ENCODE measurements at places on chromosomes 3 and 15. TPM values are rescaled to one million over a fixed set of nuclear protein-coding genes. Genes with fewer than 3 reads are reported as not detected.
A peak's percentile ranks its signal among the peaks of the same experiment; 100 is the strongest.

The CACNA2D3 gene
- 0.17 TPM for total RNA-seq

The SHC4 gene
- total RNA-seq = 4.2 TPM

The BHLHE40 gene
- 174 TPM for total RNA-seq

The CELSR3 gene
- 5.2 TPM for total RNA-seq

The MINAR1 gene
- 0.75 TPM for total RNA-seq

The NEK11 gene
- 7.6 TPM for total RNA-seq

The OGG1 gene
- 23.9 TPM for total RNA-seq

DNA sequence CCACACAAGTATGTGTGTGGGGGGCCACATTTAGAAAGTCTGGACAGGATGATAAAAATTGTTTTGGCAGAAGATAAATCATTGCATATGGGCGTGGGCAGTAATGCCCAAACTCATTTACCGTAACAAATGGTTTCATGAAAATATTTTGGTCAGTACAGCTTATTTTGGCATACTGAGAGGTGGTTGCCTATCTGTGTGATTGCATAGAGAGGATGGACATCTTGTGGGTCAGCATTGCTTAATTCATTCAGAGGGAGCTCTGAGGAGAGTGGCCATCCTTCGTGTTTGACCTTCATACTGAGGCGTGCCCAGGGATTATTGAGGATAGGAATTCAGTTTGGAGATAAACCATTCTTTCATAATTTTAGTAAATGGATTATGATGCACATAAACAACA is 162.5 kb downstream of the GAP43 start:
- no peak for DNase-seq

- DNase-seq = no peak
Observed at GRCh38 chr3:111785034-111785433, 74.0 kb upstream of the PHLDB2 start.

- DNase-seq = no peak
Observed at GRCh38 chr15:100788418-100789105, 91.1 kb upstream of the ALDH1A3 start.

- DNase-seq = no peak
Observed at GRCh38 chr3:11300970-11301369, 28.8 kb downstream of the ATG7 start.

DNA sequence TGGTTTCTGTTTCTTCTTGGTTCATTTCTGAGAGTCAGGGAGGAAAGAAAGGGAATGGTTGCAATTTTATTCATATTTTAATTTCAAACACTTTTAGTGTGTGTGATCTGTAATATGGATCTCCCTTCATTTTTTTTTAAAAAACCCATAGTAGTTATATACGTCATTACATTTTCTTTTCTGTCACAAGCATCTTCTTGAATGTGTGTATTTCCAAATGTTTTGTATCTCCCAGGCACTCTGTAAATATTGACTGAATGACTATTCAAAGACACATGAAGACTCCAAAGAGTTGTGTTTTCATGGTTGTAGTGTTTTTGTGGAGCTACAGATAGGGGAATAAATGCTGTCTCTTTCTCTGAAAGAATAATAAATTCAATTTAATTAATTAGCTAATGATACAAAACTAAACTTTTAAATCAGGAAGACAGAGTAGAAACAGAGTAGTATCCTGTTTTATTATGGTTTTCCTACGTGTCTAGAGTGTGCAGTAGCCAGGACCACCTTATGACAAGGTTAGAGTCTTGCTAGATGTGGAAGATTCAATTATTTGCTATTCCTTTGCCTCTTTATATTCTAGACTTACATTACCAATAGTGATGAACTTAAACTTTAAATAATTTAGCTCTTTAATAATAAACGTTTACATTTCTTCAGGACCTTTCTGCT is 35.5 kb downstream of the NECTIN3 start:
- no peak for DNase-seq

- no peak for DNase-seq
Observed at GRCh38 chr15:87031540-87032230, 952.0 kb downstream of the AGBL1 start.

GRCh38 chr3:52248816-52249547 is 3.4 kb downstream of the PPM1M start:
- no peak for DNase-seq

DNA sequence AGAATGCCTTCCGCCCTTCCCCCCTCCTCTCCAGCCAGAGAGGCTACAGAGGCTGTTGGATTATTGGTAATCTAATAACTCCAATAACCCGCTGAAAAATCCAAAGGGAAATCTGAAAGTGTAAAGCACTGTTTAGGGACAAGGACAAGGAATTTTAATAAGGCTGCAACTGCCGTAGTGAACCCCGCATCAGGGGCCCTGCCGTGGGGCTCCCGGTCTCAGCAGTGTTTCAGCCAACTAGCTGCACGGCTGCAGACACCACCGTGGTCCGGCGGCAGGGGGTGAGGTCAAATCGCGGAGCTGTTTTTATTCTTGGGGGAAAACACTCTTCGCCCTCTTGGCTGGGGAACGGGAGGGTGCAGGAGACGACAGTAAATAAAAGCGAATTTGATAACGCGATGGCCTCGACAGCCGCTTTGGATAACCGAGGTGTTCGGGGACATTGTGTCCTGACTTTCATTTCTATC is 6.1 kb downstream of the BCL6 start:
- DNase-seq = no peak

DNA sequence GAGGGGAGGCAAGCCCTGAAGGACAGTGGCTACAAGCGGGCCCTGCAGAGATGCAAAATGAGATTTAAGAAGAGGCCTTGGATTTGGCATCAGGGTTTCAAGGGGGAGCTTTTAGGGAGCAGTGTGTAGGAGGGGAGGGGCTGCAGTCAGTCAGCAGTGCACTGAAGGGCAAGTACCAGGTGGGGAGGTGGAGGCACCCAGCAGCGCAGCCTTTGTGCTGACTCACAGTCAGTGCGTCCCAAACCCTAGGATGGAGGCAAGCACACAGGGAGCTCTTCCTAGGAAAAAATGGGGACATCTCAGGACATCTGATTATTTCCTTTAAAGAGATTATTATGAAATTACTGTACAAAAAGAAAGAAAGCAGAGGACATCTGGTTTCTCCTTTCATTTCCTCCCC is 80.0 kb downstream of the AAGAB start:
- no peak for DNase-seq

DNA sequence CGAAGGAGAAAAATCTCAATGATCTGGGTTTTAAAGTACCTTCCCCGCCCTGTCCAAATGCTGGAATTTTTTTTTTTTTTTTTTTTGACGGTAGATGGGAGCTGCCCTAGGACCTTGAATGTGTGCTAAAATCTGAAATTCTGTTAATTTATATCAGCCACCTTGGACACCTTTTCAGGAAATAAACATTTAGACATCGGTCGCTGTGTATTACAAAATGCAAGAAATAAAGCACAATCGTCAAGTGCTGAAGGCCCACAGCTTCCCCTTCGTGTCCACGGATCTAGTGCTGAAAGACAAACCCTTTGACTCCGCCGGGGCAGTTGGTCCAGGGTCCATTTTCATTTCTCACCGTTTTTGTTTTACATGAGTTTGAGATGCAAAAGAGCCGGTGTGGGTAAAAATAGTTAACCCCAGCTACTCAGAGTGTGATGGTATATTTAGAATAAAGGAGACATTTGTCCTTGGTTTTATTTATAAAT is 90.2 kb upstream of the CHD2 start:
- no peak for DNase-seq

- no peak for DNase-seq
Observed at GRCh38 chr15:22257047-22258008, 177.0 kb downstream of the OR4M2 start.

GRCh38 chr15:32718821-32719716 is 1.3 kb downstream of the GREM1 start:
- no peak for DNase-seq

DNA sequence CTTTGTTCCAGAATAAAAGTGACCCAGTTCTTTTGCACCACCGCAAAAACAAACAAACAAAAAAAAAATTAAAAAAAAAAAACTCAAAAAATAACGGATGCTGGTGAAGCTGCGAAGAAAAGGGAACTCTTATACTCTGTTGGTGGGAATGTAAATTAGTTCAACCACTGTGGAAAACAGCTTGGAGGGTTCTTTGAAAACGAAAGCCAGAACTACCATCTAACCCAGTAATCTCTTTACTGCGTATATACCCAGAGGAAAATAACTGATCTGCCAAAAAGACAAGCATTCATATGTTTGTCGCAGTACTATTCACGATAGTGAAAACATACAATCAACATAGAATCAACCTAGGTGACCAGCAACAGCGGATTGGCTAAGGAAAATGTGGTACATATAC is 298.9 kb upstream of the CBLB start:
- DNase-seq = no peak

DNA sequence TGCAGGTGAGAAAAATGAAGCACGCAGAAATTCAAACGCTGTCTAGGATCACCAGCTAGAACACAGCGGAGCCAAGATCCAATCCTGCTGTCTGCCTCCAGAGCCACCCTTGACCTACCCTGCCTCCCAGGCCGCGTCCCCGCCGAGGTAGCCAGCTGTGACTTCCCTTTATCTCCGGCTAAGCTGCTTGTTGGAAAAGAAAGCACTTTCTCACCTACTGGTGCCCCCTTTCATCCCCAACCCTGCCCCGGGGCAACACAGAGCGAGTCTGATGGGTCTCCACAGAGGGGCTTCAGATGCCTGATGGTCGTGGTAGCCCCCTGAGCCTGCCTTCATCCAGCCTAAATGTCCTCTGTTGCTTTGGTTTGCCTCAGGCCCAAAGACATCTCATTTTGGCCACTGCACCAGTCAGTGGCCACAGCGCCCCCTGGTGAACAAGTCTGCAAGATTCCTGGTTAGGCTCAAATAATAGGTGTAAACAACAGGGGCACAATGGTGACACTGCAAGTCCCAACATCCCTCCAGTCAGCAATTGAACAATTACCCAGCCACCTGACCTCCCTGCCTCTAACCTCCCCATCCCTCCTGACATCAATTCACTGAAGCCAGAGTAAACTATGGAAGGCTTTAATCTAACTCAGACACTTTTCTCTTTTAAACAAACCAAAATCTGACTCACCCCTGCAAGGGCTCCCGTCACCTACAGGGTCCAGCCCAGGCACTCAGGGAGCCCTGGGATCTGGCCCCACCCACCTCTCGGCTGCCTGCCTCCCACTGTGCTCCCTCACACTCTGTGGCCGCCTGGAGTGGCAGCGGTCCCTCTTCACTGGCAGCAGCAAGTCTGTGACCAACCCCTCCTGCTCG is 27.3 kb upstream of the BCL2L10 start:
- DNase-seq = no peak

- peak; percentile 28 for DNase-seq
Observed at GRCh38 chr15:58136731-58137130, 1.4 kb upstream of the AQP9 start.

GRCh38 chr3:114962189-114962588 is 184.9 kb downstream of the ZBTB20 start:
- no peak for DNase-seq

DNA sequence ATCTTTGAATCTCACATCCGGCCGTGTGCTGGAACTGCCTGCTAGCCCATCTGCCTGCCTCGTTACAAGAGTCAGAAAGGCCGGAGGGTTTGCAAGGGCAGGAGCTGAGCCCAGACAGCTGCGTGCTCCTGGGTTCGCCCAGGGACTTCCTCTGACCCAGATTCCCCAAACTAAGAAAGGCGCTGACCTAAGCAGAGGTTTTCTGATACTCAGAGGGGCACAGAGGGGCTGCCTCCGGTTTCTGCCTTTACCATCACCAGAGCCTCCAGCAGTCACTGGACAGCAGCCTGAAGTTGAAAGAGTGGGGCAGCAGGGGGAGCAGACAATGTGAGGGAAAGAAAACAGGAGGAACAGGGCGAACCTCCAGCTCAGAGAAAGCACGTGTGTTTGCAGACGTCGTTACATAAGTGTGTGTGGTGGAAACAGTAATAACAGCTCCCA is 33.4 kb upstream of the RAD18 start:
- DNase-seq = no peak
